G401 (cell line): ENCODE measurements at places on chromosomes 1 and 21.

DNA sequence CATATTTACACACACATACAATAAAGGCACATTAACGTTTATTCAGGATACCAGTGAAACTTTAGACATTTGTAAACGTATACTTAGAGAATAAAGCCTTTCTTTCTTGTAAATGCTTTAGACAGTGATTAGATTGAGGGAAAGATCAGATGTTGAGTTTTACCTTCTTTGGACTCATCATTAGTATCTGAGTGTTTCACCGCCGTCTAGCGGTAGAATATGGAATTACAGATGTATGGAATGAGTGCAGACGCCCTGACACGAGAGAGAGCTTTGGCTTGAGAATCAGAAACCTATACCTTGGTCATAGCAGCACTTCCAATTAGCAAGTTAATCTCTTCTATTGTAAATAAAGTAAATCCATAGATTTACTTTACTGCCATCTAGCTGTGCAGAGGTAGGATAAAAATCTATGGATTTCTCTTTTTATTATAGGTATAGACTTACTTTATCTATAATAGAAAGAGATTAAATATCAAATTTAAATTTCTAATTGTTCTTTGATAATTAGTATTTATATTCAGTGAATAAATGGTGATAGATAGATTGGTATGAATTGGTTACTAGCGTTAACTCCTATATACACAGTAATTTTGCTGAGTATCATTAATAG lies 12.6 kb downstream of the FLG2 start:
- peak; percentile 20 for DNase-seq

DNA sequence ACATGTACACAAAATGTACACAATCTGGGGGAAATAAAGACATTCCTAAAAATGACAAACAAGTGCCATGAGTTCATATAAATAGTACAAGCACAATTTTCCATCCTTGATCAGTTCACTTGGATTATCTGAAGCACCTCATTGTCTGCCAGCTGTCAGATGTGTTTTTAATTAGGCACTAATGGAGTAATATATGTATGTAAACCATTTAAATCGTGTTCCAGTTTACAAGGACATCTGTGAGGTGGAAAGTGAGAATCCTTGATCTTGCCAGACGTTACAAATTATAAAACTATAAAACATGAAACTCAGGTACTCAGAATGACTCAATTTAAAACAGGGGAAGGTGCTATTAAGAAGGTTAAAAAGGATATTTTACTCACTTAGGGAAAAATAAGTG lies 1312.2 kb downstream of the PLA2G4A start:
- DNase-seq, result no peak

- DNase-seq, result no peak
Measured at GRCh38 chr1:94327001-94327690, 89.8 kb upstream of the ARHGAP29 start.

DNA sequence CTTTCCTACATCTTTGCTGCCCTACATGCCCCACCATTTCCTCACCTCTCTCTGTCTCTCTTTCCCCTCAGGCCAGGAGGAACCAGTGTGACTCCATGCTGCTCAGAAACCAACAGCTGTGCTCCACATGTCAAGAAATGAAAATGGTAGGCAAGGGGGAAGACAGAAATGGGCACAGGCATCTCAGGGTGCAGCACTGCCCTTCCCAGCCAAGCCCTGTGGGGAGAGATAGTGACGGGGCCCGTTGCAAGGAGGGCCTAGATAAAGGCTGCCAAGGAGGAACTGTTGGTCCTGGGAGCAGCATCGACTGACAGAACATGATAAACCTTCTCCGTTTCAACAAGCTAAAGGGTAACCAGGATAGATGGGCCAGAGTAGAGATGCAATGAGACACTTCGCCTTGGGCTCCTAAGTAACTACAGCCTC lies 12.5 kb upstream of the PIGC start:
- no peak for DNase-seq

DNA sequence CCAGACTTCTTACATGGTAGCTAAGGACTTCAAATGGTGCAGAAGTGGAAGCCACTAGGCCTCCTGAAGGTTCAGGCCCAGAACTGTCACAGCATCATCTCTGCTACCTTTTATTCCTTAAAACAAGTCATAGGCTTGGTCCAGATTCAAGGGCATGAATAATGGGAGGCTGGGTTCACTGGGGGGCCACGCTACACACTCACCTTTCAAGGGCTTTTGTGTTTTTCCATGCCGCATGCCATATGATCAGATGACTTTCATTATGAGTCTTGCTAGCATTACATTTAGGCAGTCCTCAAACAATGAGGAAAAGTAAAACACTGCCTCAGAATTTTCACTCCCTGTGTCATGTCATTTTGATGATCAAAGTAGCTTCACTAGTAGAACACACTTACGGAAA lies 83.4 kb downstream of the VPS26C start:
- no peak for DNase-seq

- DNase-seq, result no peak
Measured at GRCh38 chr1:6688757-6689156, 12.9 kb downstream of the DNAJC11 start.

DNA sequence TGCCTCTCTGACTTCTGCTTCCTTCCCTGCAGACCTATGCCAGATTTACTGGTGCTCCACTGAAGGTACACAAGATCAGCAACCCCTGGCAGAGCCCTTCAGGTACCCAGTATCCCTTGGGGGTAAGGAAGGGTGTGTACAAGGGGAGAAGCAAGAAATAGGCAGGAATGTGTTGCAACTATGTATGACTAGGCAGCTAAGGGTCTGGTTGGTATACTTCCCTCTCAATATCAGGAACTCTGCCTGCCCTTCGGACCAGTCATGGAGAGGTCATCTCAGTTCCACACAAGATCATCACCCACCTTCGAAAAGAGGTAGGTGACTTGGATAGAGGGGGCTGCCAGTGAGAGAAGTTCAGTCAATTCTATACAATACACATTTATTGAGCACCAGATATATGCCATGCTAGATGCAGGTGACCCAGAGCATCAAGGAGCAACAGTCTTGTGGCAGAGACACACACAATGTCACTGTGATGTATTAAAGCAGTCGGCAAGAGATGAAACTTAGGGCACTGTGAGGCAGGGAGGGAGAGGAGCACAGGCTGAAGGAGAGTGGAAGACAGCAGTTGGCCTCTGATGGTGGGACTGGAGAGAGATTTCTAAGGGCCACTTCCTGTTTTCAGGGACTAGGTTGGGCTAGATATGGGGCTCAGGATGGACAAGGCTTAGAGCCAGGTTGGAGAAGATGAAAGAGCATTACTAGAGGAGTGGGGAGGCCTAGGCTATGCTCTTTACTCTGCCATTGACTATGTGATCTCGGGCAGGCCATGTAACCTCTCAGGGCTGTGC lies 2.0 kb downstream of the MTX1 start:
- no peak for DNase-seq

- DNase-seq, result no peak
Measured at GRCh38 chr1:154483941-154484803, 17.8 kb upstream of the TDRD10 start.

DNA sequence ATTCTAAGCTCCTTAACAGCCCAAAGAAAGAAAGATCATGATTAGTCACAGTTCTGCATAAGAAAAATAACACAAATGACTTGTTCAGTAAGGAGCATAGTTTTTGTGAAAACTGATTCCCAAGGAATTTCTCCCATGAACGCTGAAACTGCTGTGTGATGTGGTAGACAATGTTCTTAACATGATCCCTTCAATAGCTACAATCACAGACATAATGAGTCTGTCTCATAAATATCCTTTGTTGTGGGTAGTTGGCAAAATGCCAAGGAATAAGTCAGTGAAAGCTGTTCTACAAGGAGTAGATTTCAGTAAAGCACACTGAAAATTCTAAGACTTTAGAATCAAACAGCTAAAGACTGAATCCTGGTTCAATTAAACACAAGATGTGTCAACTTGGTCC lies 404.8 kb downstream of the HLX start:
- no peak for DNase-seq

DNA sequence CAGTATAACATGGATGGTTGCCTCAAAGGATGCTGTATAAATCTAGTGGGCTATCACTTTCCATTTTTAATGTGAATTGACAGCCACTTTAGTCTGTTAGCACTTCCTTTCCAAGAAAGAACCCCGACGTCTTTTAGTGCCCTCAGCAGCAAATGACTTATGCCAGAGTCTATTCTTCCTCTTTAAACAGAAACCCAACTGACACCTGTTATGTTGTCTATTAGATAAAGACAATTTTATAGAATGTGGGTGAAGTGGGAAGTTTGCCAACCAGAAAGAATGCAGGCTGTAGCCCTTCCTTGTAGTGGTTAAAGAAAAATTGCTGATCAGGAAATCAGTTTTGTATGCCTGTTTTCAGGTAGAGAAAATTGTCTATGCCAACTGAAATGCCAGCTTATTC lies 344.9 kb downstream of the ZNF326 start:
- DNase-seq, result no peak
